Cerebellum (tissue), 4 donors: ENCODE measurements at places on chromosomes 2 and 18.

- no peak for DNase-seq
These were observed 1317.7 kb upstream of the ACVR2A start for GRCh38 chr2:146527166-146527565.

- DNase-seq, result no peak
These were observed 309.7 kb upstream of the MYT1L start for GRCh38 chr2:2640818-2641217.

DNA sequence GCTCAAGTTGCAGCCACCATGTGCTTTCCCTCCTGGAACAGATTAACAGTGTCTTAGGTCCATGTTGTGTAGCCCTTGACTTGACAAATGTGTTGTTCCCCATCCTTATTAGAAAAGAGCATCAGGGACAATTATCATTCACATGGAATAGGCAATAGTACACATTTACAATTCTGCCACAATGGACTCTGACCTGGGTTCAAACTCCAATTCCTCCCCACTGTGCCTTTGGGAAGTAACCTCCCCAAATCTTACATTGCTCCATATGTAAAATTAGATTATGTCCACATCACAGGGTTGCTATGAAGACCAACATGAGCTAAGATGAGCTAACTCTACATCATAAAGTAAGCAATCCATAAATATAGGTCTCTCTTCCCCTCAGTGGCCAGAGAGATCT is 193.8 kb downstream of the NRP2 start:
- no peak for DNase-seq

DNA sequence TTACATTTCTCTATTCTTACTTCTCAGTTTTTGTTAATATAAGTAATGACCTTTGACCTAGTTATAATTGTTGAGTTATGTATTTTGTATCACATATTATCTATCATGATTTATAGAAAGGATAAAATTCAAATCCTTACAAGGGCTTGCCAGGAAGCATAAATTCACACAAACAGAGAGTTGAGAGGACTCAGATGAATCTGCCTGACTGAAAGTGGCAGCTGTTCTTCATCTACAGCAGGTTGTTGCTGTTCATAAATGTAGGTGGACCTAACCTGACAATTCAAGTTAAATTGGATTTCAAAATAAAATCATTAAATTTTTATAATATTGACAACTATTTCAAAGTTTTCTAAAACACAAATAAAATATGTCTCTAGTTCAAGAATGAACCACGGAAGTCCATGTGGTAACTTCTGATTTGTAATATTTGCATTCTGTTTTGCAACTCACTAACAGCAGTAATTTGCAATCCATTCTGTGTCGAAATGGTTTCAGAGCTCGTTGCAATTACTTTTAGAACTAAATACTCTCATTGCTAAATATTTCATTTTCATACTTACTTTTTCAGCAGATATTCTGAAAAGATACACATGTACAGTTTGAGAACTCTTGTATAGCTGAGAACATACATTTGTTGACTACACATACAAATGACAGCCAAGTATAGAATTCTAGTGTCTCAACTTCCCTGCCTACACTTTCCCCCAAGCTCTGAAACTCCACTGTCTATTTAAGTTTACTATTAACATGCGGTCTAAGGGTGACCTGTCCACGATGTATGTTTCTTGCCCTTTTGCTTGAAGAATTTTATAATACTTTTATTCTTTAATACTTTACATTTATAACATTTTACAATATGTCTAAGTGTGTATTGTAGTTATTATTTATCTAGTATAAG is 25.7 kb downstream of the SCN7A start:
- no peak for DNase-seq

DNA sequence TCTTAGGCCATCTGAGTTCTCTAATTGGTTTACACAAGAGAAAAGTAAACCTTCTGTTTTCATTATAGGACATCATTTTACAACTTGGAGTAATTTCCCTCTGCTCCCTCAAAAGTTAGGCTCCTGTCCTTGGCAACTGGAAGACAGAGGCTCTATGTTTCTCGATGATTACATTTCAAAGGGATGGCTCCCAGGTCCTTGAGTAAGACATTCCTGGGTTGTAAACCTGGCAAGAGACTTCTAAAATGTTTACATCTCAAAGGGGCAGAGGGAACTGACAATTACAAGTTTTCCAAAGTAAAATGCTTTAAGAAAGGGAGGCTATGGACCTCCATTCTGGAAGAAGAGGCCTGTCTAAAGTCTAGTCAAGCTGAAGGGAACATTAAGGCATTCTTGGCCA is 268.3 kb upstream of the REG3G start:
- no peak for DNase-seq

DNA sequence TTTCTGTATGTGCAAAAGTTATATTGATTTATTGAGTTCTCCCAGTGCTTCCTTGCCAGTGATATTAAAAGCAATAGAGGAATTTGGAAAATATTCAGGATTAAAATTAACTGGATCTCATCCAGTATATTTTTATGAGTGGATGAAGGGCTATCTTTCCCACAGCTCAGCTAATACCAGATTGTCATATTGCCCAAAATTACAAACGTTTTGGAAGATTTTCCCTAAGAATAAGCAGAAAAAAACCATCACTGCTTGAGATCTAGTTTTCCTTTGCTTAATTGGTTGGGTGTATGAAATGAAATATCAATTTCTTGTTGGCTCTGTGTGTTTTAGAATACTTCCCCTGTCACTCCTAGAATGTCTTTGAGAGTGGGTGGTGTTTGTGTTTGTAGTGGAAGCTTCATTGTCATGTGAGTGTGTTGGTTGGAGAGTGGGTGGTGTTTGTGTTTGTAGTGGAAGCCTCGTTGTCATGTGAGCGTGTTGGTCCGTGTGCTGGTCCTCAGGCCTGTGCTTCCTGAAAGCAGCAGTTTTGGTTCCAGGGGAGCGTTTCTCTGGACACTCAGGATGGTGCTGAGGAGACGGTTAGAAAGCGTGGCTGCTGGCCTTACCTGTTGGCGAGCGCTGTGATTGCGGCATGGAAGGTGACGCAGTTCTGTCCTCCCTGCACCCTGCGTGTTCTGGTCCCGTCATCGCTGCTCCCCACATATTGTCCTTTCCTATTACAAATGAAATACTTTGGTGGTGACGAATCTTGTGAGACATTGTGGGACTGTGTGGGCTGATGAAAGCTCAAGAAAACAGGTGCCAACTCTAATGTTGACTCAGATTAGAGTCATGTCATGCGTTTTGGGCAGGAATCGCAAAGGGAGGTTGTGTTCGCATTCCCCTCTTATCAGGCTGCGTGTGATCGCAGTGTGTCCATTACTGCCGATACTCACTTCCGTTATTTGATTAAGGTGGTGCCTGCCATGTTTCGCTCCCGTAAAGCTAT is 12.4 kb downstream of the ASB1 start:
- DNase-seq, result no peak

GRCh38 chr2:159564081-159564480 is 52.3 kb downstream of the BAZ2B start:
- no peak for DNase-seq

DNA sequence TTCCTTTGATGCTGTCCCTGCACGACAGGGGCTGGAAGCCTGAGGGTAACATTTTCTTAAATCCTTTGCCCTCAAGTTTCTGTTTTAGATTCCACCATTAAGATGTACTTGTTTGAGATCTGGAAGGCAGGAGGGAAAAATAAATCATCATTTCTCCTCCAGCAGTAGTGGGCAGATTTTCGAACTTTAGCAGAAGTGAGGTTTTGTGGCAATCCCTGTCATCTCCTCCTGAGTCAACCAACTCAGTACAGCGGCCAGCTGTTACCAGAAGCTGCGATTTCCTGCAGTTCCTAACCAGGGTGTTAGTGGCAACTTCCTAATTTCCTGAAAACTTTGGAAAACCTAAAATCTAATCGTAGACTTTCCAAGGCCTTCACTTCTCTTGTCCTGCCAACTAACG is 517.2 kb upstream of the ACVR2A start:
- DNase-seq, result no peak

DNA sequence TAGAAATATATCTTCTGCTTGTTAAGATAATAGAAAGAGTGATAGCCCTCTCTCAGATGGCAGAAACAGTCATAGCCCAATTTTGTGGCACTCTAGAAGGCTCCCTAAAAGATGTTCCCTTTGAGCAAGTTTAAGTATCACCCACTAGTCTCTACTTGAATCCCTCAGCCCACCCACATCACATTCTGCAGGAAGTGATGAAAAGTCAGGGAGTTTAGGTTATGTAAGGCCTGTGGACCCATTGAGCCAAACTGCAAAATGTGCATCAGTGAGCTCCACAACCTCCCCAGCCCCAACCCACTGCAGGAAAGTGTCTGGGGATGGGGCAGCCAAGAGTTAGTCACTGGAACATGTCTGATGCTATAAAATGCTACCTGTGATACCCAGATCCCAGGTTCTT is 25.6 kb downstream of the ANKRD44 start:
- no peak for DNase-seq
